MCF 10A (cell line): ENCODE measurements at places on chromosomes 16 and 17. TPM values are rescaled to one million over a fixed set of nuclear protein-coding genes. Genes with fewer than 3 reads are reported as not detected.
A peak's percentile ranks its signal among the peaks of the same experiment; 100 is the strongest.

Gene HEATR9
- not detected in 2 replicates for total RNA-seq

Gene SCN4A
- 0.05 TPM in 1 of 2 replicates, not detected in the other for total RNA-seq

GRCh38 chr16:71552698-71553503, 24.0 kb downstream of the TAT start:
- peaks cover 11% of the 10 kb centered on the region for H3K4me1 ChIP-seq
- peaks cover 36% of the 10 kb centered on the region for H3K27me3 ChIP-seq
- DNase-seq, result peak; percentile 30
- H3K4me3 ChIP-seq, result no peak overlapping the region
- no peaks in the 10 kb centered on the region for H3K36me3 ChIP-seq

Gene RIPOR1
- total RNA-seq, result 43.2 and 69.1 TPM in 2 replicates

Gene TEX19
- not detected in 2 replicates for total RNA-seq

Gene SULT1A2
- 0.44 and 0.76 TPM in 2 replicates for total RNA-seq

- H3K4me3 ChIP-seq, result no peak overlapping the region
- H3K36me3 ChIP-seq, result peaks cover 6% of the 10 kb centered on the region
- H3K27ac ChIP-seq, result no peak overlapping the region
- H3K27me3 ChIP-seq, result no peaks in the 10 kb centered on the region
- DNase-seq, result peak; percentile 72
Measured at GRCh38 chr16:81928975-81929374, 82.3 kb downstream of the SDR42E1 start.

Gene KRT9
- 0.21 and 0.27 TPM in 2 replicates for total RNA-seq

Gene DPEP3
- total RNA-seq, result not detected in 2 replicates

Gene CLEC18A
- 0.28 and 0.88 TPM in 2 replicates for total RNA-seq

DNA sequence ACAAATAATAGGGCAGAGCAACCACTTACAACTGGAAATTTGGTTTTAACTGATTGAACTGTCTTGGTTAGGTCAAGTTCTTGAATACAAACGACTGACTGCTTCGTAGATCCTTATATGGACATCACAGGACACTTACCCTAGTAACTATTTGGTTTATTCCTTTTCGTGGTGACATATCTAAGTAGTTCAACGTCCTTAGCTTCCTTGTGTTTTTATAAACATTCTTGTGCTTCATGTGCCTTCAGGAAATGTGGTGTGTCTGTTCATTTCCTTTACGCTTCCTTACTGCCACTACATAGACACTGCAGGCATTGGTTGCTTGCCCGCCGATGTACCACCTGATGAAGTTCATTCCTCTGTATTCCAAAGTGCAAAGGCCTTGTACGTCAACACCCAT, 59.3 kb downstream of the USP10 start:
- no peaks in the 10 kb centered on the region for H3K4me1 ChIP-seq
- DNase-seq, result no peak
- no peak overlapping the region for H3K4me3 ChIP-seq
- no peak overlapping the region for H3K27ac ChIP-seq

DNA sequence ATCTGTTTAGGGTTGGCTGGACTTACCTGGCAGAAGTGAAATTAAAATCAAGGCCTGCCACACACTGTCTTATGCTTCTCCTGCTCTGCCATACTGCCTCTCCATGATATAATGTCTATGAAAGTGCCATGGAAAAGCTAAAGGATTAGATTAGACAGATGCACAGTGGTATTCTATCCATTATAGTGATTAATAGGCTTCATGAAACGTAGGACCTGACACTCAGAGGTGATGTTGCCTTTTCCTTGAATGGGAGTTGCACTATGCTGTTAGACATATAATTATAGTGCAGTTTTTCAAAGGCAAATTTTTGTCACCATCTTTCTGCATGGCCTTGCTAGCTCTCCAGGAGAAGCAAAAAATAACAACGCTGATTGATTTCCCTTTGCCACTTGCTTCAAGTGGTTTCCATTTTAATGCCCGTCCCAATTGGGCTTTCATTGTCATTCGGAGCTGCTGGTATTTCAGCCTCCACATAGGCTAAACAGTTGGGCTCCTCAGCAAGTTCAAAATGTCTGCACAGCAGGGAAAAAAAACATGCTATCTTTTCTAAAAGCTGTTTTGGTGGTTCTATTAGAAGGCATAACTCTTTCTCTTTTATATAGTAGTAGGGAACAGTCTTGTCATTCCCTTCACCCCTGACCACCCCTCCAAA, 502.8 kb upstream of the GOT2 start:
- H3K27me3 ChIP-seq, result no peaks in the 10 kb centered on the region
- H3K27ac ChIP-seq, result no peak overlapping the region

Gene DNAH9
- 0.44 TPM in 1 of 2 replicates, not detected in the other for total RNA-seq

Gene CHMP1A
- total RNA-seq, result 59.7 and 62.4 TPM in 2 replicates

GRCh38 chr17:72334205-72334604, 213.4 kb downstream of the SOX9 start:
- no peak for DNase-seq
- no peak overlapping the region for H3K27ac ChIP-seq
- no peaks in the 10 kb centered on the region for H3K27me3 ChIP-seq
- no peaks in the 10 kb centered on the region for H3K36me3 ChIP-seq

- H3K4me3 ChIP-seq, result no peak overlapping the region
- H3K36me3 ChIP-seq, result no peaks in the 10 kb centered on the region
- H3K4me1 ChIP-seq, result no peaks in the 10 kb centered on the region
- H3K27me3 ChIP-seq, result no peaks in the 10 kb centered on the region
- peak; percentile 47 for DNase-seq
Measured at GRCh38 chr17:56309897-56310296, 156.6 kb downstream of the ANKFN1 start.

Gene HOXB5
- total RNA-seq, result not detected in 2 replicates

Gene RNF222
- not detected in 2 replicates for total RNA-seq

DNA sequence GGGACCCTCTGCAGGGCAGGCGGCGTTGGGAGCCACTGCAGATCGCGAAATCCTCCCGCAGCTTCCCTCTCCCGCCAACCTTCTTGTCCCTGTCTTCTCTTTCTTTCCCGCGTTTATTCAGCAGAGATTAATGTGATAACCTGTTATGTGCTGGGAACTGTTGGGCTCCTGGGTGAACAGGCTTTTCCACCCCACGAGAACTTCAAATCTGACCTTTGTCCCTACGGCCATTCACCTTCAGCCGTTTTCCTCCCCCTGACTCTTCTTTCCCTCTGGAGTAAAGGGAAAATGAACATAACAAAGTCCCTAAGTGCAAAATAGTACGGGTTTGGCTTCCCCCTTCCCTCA, 15.2 kb upstream of the KPNA2 start:
- peaks cover 6% of the 10 kb centered on the region for H3K4me1 ChIP-seq
- DNase-seq, result peak; percentile 29
- peak overlapping the region; percentile 84 for H3K27ac ChIP-seq
- H3K36me3 ChIP-seq, result peaks cover 15% of the 10 kb centered on the region
- peak overlapping the region; percentile 86 for H3K4me3 ChIP-seq
- H3K27me3 ChIP-seq, result no peaks in the 10 kb centered on the region

Gene KIF18B
- 11.2 and 17.5 TPM in 2 replicates for total RNA-seq

DNA sequence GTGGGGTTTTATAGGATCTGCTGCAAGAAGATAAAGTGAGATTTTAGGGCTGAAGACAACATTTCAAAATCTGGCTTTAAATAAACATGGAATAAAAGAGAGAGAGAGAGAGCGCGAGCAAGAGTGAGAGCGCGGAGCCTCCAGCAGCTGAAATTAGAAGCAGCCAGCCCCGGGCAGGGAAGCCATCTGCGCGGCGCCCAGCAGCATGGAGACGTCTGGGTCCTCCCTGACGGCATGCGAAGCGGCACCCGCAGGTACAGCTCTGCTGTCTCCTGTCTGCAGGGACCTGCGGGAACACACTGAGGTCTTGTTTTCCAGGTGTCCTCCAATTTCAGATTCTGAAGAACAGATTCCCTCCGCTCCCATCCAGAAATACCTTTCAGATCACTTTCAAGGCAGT, 7.9 kb upstream of the BAIAP2 start:
- H3K27ac ChIP-seq, result no peak overlapping the region
- peaks cover 16% of the 10 kb centered on the region for H3K27me3 ChIP-seq
- DNase-seq, result no peak
- peaks cover 7% of the 10 kb centered on the region for H3K36me3 ChIP-seq
- no peak overlapping the region for H3K4me3 ChIP-seq

Gene ADAMTS18
- total RNA-seq, result not detected in 2 replicates

DNA sequence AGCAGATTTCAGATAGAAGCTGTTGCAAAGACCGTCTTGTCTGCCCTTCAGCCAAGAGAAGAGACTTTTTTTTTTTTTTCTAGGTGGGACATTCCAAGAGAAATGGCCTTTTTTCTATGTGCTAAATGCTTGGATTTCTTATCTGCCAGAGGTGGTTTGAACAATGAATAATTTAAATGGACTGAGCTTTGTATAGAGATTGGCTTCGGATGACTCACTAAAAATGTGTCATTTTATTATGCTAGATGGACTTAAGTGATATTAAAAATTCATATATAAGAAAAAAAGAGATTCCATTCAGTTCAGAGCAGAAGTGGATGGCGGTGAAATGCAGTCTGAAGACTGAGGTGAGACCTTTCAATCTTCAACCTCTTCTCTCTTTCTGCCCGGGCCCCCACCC, 58.4 kb downstream of the MEAK7 start:
- DNase-seq, result no peak
- H3K4me3 ChIP-seq, result no peak overlapping the region
- no peaks in the 10 kb centered on the region for H3K36me3 ChIP-seq
- H3K4me1 ChIP-seq, result no peaks in the 10 kb centered on the region
- peaks cover 16% of the 10 kb centered on the region for H3K27me3 ChIP-seq
- H3K27ac ChIP-seq, result no peak overlapping the region

Gene ESRP2
- total RNA-seq, result 42.7 and 48.8 TPM in 2 replicates

- H3K4me3 ChIP-seq, result no peak overlapping the region
- H3K36me3 ChIP-seq, result no peaks in the 10 kb centered on the region
- no peaks in the 10 kb centered on the region for H3K4me1 ChIP-seq
- H3K27me3 ChIP-seq, result peaks cover 60% of the 10 kb centered on the region
Measured at GRCh38 chr16:86016201-86016965, 117.4 kb downstream of the IRF8 start.

GRCh38 chr17:78394209-78394608, 15.8 kb downstream of the PGS1 start:
- no peak for DNase-seq
- no peak overlapping the region for H3K27ac ChIP-seq
- no peaks in the 10 kb centered on the region for H3K27me3 ChIP-seq

- H3K4me1 ChIP-seq, result peaks cover 32% of the 10 kb centered on the region
- peaks cover 32% of the 10 kb centered on the region for H3K36me3 ChIP-seq
- H3K27ac ChIP-seq, result peak overlapping the region; percentile 57
- H3K27me3 ChIP-seq, result no peaks in the 10 kb centered on the region
Measured at GRCh38 chr16:88768071-88768783, 16.8 kb downstream of the PIEZO1 start.

Gene UQCRC2
- total RNA-seq, result 199 and 207 TPM in 2 replicates

GRCh38 chr17:77611791-77612502, 346.6 kb upstream of the TNRC6C start:
- no peak overlapping the region for H3K4me3 ChIP-seq
- H3K27me3 ChIP-seq, result peaks cover 16% of the 10 kb centered on the region
- H3K36me3 ChIP-seq, result no peaks in the 10 kb centered on the region

DNA sequence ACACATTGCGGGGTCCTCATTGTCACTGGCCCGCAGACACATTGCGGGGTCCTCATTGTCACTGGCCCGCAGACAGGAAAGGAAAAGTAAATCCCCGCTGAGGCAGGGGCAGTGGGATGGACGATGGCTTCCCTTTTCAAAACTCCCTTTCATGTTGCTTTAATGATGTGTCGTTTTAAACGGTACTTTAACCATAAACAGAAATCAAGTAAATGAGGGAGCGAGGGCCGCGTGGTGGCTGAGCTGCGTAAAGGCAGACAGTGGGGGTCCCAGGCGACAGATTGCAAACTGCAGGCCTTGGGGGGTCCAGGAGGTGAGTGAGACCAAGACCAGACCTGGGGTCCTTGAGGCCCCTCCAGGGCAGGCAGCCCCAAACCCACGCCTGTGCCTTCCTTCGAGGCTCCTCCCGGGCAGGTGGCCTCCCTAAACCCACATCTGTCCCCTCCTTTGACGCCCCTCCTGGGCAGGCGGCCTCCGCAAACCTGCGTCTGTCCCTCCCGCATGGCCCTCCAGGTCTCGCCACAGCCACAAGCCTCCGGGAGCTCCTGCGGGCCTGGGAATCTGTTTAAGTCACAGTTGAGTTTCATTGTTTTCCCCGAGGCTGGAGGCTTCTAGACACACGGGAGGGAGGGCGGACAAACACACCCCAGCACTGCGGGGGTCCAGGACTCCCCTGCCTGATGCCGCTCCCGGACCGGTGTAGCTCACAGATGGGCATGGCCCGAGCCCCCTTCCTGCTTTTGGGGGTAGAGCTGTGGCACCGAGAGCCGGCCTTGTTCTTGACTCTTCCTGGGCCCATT, 7.3 kb downstream of the PIEZO1 start:
- H3K4me1 ChIP-seq, result peaks cover 21% of the 10 kb centered on the region
- no peak for DNase-seq
- no peak overlapping the region for H3K27ac ChIP-seq
- no peak overlapping the region for H3K4me3 ChIP-seq
- H3K27me3 ChIP-seq, result no peaks in the 10 kb centered on the region
- peaks cover 11% of the 10 kb centered on the region for H3K36me3 ChIP-seq

DNA sequence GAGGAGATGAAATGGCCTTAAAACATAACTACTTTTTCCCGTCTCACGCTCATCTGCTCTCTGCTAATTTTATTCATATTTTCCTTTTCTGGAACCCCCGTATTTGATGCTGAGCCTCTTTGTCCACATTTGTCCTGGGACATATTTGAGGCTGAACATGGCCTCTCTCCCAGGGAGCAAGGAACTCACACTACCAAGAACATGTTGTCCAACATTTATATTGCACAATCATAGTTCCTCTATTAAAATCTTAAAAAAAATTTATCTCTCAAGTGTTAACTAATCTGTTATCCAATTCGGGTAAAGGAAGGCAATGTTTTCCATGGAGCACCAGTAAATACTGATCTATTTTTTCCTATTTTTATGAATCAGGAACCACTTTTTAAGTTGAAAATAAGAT, 60.2 kb downstream of the CMC2 start:
- no peak overlapping the region for H3K4me3 ChIP-seq
- peaks cover 12% of the 10 kb centered on the region for H3K4me1 ChIP-seq
- H3K36me3 ChIP-seq, result no peaks in the 10 kb centered on the region
- peaks cover 10% of the 10 kb centered on the region for H3K27me3 ChIP-seq
- DNase-seq, result no peak

- no peak overlapping the region for H3K27ac ChIP-seq
- no peak overlapping the region for H3K4me3 ChIP-seq
- no peaks in the 10 kb centered on the region for H3K27me3 ChIP-seq
- peaks cover 7% of the 10 kb centered on the region for H3K4me1 ChIP-seq
- H3K36me3 ChIP-seq, result peaks cover 7% of the 10 kb centered on the region
Measured at GRCh38 chr16:47395733-47396498, 64.9 kb downstream of the ITFG1 start.

Gene HMOX2
- total RNA-seq, result 60.4 and 65.6 TPM in 2 replicates

Gene ERI2
- 26.8 and 28.4 TPM in 2 replicates for total RNA-seq

Gene CTRB2
- total RNA-seq, result not detected in 2 replicates
